ENCODE measurements at places on chromosomes 2 and 18.
A peak's percentile ranks its signal among the peaks of the same experiment; 100 is the strongest.

DNA sequence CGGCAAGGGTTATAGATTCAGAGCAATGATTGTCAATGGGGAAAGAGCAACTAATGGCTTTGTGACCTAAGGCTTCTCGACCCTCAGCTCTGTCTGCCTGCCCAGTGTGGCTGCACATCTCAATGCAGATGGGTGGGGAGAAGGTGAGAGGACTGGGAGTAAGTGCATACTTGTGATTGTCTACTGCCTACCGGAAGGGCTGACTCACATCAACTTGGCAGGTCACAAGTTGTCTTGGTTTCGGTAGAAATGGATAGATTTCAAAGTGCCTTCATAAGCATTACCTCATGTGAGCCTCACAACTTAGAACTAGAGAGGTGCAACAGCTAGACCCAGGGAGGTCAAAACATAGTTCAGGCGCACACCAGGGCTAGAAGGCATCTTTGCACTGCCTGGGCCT, 29.4 kb downstream of the STAT1 start:
- DNase-seq, result no peak

DNA sequence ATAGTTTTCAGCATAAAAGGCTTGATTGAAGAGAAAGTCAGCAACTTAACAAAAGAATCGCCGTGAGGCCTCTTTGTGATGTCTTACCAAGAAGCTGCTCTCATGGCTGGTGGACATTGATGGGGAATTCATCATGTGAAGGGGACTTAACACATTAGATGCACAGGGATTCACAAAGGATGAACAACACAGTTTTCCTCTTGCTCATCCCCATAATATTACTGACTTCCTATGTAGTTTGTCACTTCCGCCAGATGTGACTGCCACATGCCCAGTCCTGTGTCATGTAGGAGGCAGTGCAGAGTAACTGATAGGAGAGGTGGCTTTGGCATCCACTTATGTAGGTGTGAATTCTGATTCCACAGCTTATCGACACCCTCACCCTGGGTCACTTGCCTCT, 232.6 kb upstream of the LYPD1 start:
- no peak for DNase-seq

DNA sequence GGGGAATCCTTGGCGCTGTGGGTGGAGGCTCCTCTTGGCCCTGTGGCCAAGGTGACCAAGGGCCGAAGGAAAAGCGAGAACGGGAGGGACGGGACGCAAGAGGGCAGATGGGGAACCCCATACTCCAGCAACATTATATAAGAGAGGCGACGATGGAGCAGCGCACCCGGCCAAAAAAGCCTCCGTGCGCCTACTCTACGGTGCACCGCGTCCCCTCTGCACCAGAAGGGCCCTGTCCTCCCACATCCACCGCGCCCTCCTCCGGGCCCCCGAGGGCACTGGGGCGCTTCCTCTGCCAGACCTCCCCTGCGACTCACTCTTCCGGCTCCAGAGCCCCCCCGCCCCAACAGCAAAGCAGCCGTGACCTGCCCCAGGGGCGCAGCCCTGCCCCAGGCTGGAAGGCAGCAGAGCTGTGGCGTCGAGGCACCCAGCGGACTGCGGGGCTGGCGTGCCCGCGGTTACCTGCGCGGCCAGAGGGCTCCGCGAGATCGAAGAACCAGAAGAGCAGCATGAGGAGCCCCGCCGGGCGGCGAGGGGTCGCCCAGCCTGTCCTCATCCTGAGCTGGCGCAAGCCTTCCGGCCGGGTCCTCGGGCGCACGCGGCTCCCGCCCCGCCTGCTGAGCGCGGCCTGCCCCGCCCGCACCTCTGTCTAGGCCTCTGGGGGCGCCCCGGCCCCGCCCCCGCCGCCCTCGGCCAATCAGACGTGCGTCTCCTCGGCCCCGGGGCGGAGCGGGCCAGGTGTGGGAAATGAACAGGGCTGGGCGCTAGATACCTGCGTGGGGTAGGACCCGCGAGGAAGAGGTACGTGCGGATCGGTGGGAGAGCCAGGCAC, 106.3 kb upstream of the CD302 start:
- peak; percentile 74 for DNase-seq

- DNase-seq, result no peak
Measured at GRCh38 chr18:5914016-5914415, 18.7 kb upstream of the TMEM200C start.

- no peak for DNase-seq
Measured at GRCh38 chr2:192888109-192888508, 693.4 kb upstream of the TMEFF2 start.

DNA sequence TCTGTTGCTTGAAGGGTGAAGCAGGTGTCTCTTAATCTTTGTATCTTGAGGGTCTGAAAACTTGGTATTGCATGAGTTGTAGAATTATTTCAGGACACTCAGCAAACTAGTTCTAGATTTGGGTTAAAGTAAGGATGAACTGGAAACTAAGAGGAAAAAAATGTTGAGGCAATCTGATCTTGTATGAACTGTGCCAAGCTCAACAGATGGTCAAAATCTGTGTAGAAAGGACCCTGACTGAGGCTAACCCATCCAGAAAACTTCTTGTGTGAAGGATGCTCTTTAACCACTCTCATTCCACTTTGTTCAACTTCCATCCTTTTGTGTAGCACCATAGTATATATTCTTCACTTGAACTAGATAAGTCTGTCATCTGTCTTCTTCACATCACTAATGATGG, 861.7 kb downstream of the SLC4A3 start:
- no peak for DNase-seq

DNA sequence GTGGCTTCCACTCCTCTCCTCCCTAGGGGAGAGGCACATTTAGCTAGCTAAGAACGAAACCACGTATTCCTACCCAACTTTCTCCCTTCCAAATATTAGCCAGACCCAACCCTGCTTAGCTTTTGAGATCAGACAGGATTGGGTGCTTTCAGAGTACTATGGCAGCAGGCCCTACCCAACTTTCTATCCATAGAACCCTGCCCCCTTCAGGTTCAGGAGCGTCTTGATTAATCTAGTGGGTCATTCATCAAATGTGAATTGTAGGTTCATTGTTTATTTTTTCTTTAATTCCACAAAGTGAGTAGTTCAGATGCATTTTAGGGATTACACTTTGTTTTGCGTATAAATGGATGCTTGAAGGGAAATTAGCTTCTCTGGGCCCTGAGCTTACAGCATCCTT, 188.3 kb downstream of the MIB1 start:
- no peak for DNase-seq

GRCh38 chr2:169073963-169074751, 4.8 kb downstream of the DHRS9 start:
- no peak for DNase-seq

DNA sequence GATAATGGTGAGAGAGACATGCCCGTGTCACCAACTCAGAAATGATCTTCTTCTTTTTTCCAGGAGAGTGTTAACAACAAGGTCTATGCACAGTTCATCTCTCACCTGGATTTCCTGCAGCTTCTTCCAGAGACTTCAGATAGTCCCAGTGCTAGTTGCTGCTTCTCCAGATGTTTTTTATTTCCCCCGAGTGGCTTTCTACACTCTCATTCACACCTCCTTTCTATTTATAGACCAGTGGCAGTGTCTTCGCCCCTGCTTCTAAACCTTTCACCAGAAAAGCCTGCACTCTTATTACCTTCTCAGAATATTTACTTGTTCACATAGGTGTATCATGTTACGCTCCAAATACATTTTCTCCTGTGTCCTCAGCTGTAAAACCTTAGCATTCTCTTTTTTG, 558.8 kb upstream of the CHAC2 start:
- no peak for DNase-seq

GRCh38 chr2:158113741-158114295, 12.1 kb downstream of the UPP2 start:
- DNase-seq, result no peak

Data from activated CD8-positive, alpha-beta memory T cell treated with anti-CD3 and anti-CD28 coated beads for 1 hour (primary cell).